ENCODE measurements at places on chromosomes 3 and 15. TPM values are rescaled to one million over a fixed set of nuclear protein-coding genes. Genes with fewer than 3 reads are reported as not detected.

DNA sequence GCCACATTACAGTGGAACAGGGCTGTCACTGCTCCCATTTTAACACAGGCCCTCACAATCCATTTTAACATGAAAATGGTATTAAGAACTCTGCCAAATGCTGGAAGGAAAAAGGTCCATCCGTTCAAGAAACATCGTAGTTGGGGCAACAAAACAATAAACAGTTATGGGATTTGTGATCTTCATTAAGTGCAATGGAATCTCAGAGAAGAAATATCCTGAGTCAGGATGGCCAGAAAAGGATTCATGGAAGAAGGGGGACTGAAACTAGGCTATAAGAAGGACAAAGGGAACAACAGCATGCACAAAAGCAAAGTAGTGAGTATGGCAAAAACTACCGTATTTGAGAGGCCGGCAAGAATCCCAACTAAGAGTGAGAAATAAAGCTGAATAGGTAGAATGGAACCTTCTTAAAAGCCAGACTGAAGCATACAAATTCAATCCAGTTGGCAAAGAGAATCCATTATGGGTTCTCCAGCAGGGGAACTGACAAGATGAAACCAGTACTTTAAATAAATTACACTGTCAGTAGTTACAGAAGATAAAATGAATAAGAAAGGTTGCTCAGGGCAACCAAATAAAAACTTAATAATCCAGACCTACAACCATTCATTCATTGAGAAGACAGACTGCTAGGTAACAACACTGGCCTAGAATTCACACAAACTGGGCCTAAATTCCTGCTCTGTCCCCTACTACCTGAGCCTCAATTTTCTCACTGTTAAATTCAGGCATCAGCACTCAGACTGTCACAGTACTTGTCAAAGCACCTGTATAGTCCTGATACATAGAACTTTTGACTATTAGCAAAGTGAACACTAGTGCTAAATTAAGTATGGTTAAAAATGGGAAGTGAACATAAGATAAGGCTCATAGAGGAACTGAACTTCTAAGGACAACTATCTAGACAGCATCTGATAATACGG lies 6.3 kb downstream of the TBL1XR1 start:
- no peak for DNase-seq

PLA1A gene
- not detected for total RNA-seq

C3orf20 gene
- not detected for total RNA-seq

DNA sequence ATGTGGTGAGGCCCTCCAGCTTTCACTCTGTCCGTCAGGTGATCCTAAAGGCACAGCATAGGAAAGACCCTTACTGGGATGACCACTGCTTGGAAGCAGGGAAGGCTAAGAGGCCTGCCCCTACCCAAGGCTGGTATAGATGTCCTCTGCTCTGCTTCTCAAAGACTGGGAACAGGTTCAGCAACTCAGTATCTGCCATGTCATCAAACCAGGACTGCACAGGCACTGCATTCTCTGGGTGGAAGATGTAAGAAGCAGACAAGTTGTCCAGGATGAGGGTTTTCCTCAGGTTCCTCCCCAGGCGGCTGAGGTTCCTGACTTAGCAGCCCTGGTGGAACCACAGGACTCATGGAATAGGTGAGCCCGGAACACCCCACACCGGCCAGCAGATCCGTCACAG lies 4.7 kb downstream of the FAM98B start:
- no peak for DNase-seq

GRCh38 chr3:124804875-124805274 lies 74.6 kb downstream of the UMPS start:
- no peak for DNase-seq

DNA sequence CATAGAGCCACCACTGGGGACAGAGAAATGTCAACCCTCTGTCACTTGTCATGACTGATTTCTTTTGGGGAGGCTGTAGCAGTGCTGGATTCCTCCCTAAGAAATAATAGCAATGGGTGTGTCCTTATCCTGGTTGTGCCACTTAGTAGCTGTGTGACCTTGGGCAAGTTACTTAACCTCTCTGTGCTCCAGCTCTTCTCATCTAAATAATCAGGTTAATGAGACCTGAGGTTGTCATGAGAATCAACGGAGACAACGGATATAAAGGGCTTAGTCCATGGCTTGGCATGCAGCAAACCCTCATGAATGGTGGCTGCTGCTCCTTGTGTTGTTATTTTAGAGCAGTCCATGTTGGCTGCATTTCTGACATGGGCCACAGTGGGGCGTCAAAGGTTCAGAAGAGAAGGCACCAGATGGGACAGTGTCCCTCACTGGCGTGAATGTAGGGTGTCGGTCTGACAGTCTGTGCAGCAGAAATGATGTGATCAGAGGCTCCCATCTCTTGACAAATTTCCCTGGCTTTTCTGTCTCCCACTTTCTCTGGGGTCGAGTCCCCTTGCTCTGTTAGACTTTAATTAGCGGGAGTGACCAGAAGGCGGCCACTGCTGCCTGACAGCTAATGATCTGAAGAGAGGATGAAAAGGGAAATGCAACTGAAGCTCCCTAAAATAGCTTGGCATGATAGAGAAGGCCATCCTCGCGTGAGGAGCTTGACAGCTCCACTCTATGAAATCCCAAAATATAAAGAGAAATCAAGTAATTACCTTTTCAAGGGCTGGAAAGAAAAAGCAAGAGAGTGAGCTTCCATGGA lies 209.4 kb downstream of the CADPS start:
- DNase-seq, result peak; percentile 65

Data from Daoy (cell line).